Retinal pigment epithelial cell (primary cell): ENCODE measurements at places on chromosomes 12 and 14.

DNA sequence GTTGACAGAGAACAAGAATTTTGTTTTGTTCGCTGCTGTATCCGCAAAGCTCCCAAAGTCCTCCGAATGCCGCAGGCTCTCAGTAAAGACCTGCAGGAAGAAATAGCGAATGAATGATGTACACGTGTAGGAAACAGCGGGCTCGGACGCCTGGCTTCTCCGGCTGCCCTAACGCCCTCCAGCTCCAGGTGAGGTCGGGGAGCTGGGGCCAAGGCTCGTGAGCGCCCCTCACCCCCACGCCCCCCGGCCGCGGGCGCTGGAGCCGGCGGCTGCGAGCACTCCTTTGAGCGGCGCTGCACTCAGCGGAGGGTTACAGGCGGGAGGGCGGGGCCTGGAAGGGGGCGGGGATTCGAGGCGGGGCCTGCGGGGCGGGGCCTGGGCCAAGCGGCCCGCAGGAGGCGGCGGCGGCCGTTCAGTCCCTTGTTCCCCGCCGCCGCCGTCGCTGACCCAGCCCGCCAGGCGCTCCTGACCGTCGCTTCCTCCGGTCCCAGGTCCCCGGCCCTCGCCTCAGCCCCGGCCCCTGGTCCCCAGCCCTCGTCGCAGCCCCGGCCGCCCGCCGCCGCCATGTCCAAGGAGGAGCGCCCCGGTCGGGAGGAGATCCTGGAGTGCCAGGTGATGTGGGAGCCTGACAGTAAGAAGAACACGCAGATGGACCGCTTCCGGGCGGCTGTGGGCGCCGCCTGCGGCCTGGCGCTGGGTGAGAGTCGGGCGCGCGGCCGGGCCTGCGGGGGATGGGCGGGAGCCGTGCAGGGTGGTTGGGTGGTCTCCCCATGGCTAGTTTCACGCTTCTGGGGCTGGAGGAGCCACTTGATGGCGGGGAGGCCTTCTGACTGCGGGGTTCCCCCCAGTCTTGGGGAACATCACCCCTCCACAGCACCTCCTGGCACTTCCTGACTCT lies at the start of gene AACS:
TSS of gene AACS (plus strand) at position 415 of the 898 bp plus-strand sequence. CDS start at position 565, 150 bp downstream.
- no peak for DNase-seq

DNA sequence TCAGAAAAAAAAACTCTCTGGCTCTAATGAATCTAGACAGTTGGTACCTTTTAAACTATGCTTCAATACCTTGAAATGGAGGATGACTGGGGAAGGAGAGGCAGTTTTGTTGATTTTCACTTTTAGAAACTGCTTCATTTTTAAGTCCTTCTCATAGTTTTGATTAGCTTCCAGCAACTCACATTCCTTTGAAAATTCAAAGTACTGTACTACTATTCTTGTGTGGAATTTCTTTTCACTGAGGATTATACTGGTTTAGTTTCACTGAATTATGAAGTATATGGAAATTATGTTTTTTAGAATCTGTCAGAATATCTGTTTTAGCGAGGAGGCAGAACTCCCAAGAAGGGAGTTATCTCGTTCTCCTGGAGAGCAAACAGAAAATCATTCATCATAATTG lies 116.3 kb downstream of the TGFB3 start:
- DNase-seq, result no peak

- no peak for DNase-seq
Observed at GRCh38 chr14:86672080-86672479, 1142.1 kb downstream of the FLRT2 start.

DNA sequence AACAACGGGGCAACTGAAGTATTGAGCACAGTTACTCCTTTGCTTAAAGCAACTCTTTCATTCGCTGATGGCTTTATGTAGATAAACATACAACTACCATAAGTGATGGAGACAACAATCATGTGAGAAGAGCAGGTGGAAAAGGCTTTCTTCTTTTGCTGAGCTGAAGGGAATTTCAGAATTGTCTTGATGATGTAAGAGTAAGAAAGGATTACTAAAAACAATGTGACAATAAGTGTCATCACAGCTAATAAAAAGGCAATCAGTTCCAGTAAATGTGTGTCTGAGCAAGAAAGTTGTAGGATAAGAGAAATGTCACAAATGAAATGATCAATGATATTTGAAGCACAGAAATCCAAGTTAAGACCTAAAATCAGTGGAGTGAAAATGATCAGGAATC lies 647 bp downstream of the OR6C70 start:
- no peak for DNase-seq

DNA sequence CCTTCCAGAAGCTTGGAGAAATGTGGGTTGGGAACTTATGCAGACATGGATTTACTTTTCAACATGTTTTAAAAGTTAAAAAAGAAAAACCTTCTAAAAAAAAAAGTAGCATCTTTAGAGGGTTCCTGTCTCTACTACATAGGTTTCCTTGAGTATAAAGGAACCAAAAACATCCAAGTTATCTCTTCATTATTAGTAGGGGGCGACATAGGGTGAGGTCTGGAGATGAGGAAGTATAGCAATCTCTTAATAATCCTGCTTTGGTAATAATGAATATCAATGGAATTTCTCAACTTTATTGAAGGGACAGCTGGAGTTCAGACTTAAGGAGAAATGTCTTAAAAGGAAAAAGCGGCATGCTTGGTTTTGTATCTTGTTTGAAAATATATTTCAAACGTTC lies 6.5 kb upstream of the PLXNC1 start:
- DNase-seq, result no peak

DNA sequence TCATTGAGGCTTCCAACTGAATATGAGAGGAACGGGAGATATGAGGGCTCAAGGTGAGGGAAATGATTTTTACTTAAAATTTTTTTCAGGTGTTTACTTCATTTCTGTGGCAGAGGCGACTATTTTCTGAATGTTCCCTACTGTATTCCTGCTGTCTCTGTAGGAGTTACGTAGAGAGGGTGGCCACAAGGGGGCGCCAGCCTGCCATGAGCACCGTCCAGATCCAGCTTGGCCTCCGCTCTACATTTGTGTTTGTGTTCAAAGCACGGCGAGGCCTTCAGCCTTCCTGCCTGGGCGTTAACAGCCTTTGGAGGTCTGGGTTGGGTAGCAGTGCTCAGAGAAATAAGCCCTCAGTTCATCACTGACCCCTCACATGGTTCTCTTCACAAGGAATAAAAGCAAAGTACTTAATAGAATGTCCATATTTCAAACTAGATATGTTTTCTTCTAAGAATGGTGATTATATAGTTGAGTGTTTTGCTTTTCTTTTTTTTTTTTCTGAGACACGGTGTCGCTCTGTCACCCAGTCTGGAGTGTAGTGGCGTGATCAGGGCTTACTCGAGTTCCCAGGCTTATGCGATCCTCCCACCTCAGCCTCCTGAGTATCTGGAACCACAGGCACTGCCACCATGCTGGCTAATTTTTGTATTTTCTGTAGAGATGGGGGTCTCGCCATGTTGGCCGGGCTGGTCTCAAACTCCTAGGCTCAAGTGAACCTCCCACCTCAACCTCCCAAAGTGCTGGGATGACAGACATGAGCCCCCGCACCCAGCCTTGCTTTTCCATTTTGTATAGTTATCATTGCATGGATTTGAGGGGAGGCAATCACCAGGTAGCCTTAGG lies 22.3 kb downstream of the CKB start:
- no peak for DNase-seq

DNA sequence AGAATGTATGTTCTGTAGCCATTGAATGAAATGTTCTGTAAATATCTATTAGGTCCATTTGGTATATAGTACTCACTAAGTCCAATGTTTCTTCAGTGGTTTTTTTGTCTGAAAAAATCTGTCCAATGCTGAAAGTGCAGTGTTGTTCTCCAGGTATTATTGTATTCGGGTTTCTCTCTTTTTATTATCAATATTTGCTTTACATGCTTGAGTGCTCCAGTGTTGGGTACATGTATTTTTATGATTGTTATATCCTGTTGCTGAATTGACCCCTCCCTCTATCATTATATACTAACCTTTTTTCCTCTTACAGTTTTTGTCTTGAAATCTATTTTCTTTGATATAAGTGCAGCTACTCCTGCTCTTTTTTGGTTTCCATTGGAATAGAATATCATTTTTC lies 382.2 kb downstream of the CCER1 start:
- no peak for DNase-seq

GRCh38 chr14:63452796-63453195 lies 90.4 kb downstream of the PPP2R5E start:
- no peak for DNase-seq

- DNase-seq, result no peak
Observed at GRCh38 chr12:114168061-114168460, 201.9 kb upstream of the RBM19 start.
